Brain (organoid and tissue), 16 donors: ENCODE measurements at places on chromosomes 7 and 10. TPM values are rescaled to one million over a fixed set of nuclear protein-coding genes. Genes with fewer than 3 reads are reported as not detected.

Gene STAG3
- polyA plus RNA-seq: 8.9 TPM

GRCh38 chr7:79403451-79403850, 50.0 kb downstream of the MAGI2 start:
- DNase-seq: no peak

Gene PLAU
- polyA plus RNA-seq: 1.8 TPM

Gene AQP1
- polyA plus RNA-seq: 144 TPM

- no peak for DNase-seq
Measured at GRCh38 chr10:80487421-80487785, 33.3 kb downstream of the TSPAN14 start.

- DNase-seq: no peak
Measured at GRCh38 chr7:157854066-157854891, 517.5 kb downstream of the DNAJB6 start.

Gene OR2A5
- polyA plus RNA-seq: not detected

Gene SPAM1
- not detected for polyA plus RNA-seq

DNA sequence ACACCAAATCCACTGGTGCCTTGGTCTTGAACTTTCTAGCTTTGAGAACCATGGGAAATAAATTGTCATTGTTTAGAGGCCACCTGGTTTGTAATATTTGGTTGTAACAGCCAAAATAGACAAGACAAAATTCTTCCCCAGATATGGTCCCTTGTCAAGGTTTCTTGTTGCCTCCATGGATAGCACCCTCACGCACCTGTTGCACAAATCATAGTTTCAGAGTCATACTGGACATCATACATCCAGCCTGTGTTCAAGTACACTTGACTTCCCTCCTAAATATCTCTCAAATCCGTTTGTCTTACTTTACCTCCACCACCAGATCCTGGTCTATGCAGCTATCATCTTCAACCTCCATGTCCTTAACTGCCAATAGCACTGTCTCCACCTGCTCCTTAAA, 256.7 kb upstream of the IGFBP3 start:
- no peak for DNase-seq

DNA sequence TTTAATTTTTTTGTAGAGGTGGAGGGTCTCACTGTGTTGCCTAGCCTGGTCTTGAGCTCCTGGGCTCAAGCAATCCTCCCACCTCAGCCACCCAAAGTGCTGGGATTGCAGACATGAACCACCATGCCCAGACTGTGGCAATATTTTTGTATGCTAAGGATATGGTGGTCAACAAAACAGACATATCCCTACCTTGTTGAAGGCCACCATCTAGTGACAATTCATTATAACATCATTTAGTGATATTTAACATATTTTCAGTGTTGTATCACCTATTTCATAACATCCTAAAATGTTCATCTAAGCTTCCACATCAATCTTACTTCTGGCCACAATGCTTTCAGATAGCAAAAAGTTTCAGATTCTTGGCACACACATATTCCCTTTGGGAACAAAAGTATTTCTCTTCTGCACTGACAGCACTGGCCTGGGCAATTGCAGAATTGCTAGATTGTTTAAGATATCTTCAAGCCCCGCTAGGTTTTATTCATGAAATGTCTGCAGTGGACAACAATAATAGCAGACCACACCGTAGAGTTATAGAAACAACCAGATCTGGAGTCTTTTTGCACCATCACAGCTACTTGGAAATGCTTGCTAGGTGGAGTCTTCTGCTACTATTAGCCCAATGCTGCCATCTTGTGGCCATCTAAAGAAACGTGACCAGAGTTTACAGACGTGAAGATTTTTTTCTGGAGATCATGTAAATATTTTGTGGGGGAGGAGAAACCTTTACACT, 58.4 kb downstream of the DNAJC12 start:
- peak; percentile 87 for DNase-seq

Gene PRTFDC1
- 30.7 TPM for polyA plus RNA-seq

GRCh38 chr7:111730476-111731300, 168.4 kb upstream of the IMMP2L start:
- peak; percentile 76 for DNase-seq

- DNase-seq: no peak
Measured at GRCh38 chr10:31263903-31264302, 55.1 kb upstream of the ZEB1 start.

- DNase-seq: no peak
Measured at GRCh38 chr7:127448566-127448965, 56.1 kb upstream of the ZNF800 start.

Gene AFAP1L2
- 7.5 TPM for polyA plus RNA-seq

Gene CROT
- 2.0 TPM for polyA plus RNA-seq

DNA sequence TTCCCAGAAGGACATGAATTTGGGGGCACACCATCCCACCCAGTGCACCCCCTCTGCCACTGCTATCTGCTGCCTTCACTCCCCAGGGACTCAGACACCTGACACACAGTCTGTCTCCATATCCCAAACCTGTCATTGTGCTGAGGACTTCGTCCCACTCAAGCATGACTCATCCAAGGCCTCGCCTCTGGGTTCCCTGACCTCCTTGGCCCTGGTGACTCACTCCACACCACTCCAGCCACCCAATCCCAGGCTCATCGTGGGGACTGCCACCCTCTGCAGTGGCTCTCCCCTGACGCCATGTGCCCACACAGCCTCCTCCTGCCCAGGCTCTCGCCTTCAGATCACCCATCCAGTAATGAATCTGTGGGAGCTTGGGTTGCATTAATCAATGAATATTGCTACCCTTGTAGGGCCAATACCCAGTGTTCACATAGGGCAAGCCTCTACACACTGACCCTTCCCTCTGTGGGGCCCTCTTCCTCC, 6.6 kb upstream of the INSIG1 start:
- DNase-seq: no peak

Gene CASTOR2
- polyA plus RNA-seq: 14.6 TPM

Gene NODAL
- 1.3 TPM for polyA plus RNA-seq

DNA sequence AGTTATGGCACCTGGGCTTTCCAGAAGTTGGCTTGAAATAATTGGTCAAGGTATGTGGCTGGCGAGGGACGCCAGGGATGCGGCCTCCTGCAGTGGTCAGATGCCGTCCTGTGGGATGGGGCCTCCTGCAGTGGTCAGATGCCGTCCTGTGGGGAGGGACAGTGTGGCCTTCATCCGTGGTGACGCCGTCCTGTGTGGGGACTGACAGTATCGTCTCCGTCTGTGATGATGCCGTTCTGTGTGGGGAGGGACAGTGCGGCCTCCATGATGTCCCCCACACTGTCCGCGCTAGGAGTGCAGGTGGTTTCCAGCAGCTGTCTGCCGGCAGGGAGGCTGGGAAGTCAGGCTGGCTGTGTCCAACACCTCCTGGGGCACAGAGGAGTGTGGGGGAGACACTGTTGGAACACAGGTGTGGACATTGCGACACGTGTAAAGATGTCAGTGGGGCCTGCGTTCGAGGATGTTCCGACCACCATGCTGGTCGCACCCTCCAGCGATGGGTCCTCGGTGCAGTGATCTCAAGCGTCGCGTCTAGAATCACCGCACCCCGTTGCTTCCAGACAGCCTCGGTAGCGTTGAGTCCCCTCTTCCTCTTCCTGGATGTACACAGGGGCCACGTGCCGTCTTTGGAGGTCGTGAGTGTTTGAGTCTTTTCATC, 52.6 kb downstream of the INPP5A start:
- no peak for DNase-seq

DNA sequence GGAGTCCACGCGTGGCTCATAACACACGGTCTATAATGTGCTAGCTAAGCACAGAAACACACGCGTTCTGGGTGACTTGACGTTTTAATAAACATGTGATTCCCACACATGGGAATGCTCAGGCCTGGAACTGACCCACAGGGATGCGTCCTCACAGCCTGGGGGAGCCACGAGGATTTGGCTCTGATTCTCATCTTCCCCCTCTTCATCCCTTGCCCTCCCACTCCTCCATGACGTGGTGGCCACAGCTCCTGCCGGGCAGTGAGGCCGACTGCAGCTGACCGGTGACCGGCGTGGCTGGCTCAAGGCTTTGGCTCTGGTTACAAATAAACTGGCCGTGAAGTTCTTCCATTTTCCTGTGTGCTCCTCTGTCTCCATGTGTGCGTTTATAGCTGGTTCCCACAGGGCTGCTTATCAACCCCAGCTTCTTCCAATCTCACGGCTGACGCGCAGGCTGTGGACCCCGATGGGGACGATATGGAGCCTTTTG, 40.9 kb upstream of the KLF6 start:
- DNase-seq: no peak

Gene MYL10
- polyA plus RNA-seq: not detected

- no peak for DNase-seq
Measured at GRCh38 chr7:28136420-28136819, 44.2 kb downstream of the JAZF1 start.

- DNase-seq: no peak
Measured at GRCh38 chr7:39349452-39350123, 216.6 kb upstream of the YAE1 start.

GRCh38 chr10:132257271-132257670, 50.5 kb downstream of the STK32C start:
- no peak for DNase-seq

DNA sequence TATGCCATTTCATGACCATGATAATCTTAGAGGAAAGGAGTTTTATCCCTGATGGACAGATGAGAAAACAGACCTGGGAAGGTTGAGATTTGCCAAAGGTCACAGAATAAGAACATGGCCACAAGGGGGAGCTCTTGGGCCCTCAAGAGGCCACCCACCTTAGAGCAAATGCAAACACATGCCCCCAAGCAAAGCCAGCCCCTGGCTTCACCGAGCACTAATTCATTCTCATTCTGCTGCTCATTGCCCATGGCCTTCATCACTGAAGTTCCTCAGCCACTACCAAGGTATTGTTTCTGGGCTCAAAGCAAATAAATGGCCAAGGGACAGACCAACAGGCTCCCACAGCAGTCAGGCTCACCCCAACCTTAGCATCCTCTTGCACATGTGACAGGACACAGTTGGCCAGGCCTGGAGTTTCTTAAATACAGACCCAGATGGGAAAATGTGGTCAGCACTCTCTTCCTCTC, 44.2 kb downstream of the PDLIM1 start:
- DNase-seq: peak; percentile 52

DNA sequence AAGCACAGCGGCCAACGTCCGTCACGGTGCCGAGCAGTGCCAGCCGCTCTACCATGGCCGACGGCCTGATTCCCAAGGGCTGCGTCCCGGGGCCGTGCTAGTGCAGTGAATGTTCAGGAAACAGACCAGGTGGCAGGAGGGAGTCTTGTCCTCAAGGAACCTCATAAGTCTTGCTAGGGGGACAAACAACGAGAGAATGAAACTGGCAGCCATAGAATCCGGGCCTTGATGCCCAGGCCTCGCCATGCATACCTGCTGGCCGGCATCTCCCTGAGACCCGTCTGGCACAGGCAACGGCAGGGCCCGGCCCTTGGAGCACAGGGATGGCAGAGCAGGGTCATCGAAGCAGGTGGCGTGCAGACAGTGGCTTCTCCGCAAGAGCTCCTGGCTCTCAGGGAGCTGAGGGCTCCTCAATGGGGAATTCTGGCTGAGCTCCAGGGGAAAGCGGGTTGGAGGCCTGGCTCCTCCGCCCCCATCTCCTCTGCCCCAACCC, 58.8 kb downstream of the DIP2C start:
- no peak for DNase-seq

DNA sequence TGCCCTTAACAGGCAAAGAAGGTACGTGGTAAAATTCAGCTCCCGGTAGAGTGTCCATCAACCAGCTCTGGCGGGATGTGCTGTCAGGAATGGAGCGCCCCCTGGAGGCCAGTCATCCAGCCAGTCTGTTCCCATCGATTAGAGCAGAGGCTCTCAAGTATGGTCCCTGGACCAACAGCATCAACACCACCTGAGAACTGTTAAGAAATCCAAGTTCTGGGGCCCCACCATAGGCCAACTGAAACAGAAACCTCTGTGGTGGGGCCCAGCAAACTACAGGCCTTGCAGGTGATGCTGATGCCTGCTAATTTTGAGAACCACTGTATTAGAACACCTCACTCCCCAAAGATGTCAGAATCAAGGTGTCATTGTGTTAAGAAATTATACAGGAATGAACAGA, 109.2 kb downstream of the DPY19L1 start:
- peak; percentile 10 for DNase-seq

DNA sequence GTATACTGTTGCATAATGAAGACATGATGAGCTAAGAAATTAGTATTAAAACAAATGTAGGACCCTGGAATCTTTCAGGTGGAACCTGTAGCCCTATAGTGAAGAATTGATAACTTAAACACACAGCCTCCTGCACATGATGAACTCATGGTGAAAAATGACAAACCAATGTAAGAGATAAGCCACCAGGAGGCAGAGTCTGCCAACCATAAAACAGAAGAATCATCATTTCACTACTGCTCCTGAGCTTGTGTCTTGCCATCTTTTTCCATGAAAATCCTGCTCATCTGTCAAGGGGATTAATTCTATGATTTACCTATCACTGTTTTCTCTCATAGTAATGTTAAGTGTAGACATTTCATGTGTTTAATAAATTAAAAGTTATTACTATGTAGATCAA, 363.9 kb downstream of the MALRD1 start:
- DNase-seq: peak; percentile 48

DNA sequence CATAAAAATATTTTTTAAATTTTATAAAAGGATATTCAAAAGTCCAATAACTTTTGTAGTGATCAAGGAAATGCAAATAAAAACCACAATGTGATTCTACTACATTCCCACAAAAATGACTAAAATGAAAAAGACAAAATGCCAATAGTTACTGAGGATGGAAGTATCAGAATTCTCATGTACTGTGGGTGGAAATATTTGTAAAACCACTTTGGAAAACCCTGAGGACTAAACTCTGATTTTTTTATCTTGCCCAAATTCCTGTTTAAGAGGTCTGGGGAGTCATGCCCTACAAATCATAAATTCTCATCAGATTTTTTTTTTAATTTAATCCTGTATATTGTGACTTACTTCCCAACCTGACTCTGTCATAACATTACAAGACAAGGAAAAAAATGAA, 9.8 kb upstream of the SEMA3D start:
- DNase-seq: no peak

DNA sequence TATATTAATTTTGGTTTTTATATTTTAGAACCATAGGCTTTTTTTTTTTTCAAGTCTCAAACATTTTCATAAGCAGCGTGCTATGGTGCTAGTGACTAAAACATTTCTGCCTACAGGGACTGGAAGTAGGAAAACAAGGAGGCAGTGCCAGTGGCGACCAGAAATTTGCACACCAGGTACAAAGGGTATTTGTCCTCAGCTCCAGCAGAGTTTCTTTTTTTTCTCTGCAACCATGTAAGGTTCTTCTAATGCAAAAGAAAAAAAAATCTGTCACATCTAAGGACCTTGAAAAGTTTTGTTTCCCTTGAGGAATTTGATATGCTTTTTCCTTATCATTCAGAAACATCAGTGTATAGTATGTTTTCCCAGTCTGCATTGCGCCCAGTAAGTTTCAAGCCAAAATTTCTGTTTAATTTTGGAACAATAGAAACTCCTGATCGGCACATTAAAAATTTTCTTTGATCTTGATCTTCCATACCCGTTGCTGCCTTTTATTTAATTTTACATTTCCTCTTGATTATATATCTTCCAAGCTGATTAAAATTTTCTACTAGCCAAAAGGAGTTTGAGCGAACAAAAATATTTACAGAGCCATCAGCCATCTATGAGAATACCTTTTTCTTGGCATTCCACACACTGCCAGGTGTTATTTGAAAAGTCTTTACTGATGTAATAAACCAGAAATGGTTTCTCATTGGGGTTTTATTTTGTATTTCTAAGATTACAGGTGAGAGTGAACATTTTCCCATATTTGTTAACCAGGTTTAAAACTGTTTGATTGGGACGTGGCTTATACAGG, 956 bp upstream of the KLHDC10 start:
- DNase-seq: no peak
